CD4-positive, alpha-beta memory T cell (primary cell): ENCODE measurements at places on chromosomes 1 and 21. TPM values are rescaled to one million over a fixed set of nuclear protein-coding genes. Genes with fewer than 3 reads are reported as not detected.

Gene FAM43B
- not detected for total RNA-seq

Gene MAGOH
- total RNA-seq: 49.9 TPM

Gene IL19
- not detected for total RNA-seq

Gene FMO2
- not detected for total RNA-seq

Gene DIP2A
- 95.9 TPM for total RNA-seq

Gene TMEM222
- total RNA-seq: 44.4 TPM

Gene DNASE2B
- total RNA-seq: not detected

DNA sequence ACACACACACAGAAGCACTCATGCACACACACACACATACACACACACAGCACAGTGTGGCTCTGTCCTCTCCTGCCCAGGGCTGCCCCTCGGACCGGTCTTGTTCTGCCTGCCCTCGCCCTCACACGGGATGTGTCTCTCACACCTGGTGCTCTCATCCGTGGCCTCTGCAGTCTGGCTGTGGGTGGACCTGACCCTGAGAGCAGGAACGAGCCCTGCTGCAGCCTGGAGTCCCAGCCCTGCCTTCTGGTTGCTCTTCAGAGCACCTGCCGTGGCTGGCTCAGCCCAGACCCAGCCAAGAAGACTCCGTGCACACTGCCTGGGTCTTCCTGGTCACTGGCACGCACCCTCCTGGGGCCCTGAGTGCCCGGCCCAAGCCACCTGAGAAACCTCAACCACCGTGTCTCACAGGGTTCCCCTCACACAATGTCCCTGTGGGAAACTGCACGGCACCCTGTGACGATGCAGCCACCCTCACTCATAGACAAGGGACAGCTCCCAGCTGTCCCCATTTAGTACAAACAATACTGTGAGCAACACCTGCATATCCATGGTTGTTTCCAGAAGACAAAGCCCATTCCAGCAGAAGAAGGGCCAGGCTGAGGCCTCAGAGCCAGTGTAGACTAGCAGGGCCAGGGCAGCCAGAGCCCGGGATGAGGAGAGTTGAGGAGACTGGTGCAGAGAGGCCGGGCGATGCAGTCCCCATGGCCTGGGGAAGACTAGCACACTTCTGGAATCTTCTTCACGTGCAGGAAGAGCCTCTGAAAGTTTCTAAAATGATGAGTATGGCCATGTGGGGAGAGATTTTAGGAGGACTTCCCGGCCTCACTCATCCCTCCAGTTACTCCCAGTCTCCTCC lies 234.0 kb downstream of the NPHP4 start:
- DNase-seq: no peak

DNA sequence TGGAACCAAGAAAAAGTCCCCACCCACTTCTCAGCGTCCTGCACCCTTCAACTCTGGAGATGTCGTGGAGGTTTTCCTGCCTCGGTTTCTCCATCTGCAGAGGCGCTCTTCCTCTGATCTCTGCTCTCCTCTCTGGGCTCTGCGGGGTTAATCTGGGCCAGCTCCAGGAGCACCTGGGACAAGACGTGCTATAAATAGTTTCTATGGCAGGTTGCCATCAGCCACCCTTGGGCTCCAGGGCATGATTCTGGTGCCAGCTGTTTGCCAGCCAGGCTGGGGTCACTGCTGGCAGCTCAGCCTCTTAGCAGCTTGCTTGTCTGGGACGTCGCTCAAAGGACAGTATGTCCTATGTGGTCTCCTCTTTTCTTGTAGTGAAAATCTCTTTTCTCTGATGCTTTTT lies 137.1 kb downstream of the ACTL8 start:
- no peak for DNase-seq

- DNase-seq: no peak
Observed at GRCh38 chr1:84488107-84488506, 9.0 kb downstream of the RPF1 start.

DNA sequence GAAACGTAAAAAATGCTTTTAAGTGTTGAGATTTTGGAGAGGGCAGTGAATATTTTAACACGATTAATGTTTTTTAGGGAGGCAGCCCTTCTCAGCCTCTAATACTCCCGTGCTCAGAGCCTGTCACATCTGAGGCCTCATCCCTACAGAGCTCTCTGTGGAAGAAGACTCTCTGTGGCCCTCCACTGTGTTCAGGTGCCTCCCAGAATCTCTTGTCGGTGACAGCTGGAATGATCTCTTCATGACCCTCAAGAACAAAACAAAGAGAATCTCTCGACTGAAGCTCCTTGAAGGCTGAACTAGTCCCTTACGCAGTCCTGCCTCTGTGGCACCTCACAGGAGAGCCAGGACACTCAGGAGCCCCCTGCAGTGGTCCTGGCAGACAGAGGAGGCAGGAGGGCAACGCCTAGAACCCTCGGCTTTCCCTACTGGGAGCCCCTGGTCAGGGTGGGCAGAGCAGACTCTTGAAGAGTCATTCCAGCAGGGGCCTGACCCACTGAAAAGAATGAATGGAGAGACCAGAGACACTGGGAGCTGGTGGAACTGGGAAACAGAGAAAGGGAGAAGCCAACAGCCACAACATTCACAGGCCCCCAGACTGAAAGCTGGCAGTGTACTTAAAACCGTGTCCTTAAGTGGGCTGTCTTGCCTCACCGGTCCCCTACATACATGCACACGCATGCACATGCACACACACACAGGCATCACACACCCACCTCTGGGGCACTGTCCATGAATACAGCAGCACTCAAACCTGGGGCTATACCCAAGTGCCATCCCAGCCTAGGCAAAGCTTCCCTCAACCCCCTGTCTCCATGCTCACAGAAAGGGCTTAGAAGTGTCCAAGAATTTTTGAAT lies 67.5 kb upstream of the ANGPTL1 start:
- DNase-seq: no peak

DNA sequence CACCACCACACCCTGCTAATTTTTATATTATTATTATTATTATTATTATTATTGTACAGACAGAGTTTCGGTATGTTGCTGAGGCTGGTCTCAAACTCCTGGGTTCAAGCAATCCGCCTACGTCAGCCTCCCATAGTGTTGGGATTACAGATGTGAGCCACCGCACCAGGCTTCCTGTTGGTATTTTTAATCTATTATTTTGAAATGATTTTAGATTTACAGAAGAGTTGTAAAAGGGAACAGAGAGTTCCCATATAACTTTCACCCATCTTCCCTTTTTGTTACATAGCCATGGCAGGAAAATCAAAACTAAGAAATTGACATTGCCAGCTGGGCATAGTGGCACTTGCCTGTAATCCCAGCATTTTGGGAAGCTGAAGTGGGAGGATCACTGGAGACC lies 42.9 kb upstream of the CITED4 start:
- DNase-seq: no peak

DNA sequence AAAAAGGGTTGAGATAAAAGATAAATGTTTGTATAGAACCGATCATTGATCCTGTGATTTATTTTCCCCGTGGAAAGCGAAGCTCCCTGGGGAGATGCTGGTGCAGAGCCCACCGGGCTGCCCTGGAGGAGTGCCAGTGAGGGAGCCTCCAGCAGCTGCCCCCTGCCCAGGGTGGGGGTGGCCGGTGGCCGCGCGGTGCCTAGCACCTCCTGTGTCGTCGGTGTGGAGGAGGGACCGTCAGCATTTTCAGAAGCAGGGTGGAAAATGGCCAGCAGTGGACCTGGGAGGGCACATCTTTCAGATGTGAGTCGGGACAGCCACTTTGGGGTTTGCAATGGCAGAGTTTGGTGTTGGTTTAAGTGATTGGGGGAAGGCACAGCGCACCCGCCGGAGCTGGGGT lies 164.0 kb downstream of the PRDM16 start:
- DNase-seq: no peak
